ENCODE measurements at places on chromosomes 5 and 9.

DNA sequence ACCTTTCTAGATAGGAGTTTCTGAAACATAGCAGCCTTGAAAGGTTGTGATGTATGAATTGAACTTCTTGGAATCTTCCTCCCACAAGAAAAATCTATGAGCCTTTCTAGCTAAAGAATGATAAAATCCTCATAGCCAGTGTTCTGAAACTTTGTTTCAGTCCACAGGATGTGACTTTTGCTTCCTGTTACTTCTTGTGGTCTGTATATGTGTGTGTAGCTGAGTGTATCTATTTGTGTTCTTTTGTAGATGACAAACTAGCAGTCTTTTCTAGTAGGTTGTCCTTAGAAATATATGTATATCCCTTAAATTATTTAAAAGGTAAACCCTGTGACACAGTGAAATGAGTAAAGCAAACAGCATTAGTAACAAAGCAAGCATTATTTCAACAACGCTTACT, 188.8 kb downstream of the MRPS30 start:
- no peak for DNase-seq

DNA sequence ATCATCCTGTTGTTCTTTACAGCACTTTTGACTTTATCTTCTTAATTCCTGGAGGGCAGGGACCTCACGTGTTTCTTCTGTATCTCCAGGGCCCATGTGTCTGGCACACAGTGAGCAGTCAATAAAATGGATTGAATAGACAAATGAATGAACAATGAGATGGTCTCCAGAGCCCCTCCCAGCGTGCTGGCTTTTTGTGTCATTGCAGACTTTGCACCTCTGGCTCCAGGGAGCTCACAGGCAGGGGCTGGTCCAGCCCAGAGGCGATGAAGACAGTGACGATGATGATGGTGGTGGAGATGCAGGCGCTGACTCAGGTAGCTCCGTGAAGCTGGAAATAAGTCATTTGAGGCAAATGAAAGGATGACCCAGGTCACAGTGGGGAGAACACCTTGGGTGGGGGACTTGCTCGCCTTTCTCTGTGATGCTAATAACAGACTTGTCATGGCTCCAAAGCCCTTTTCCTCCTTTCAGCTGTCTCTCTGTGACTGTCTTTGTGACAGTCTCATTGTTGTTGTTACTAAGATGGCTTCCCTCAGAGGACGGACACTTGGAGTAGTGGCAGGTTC, 30.4 kb upstream of the FABP6 start:
- DNase-seq = no peak

GRCh38 chr9:75130621-75131230, 42.4 kb downstream of the OSTF1 start:
- no peak for DNase-seq

- DNase-seq = no peak
Observed at GRCh38 chr5:172878933-172879752, 45.1 kb downstream of the ERGIC1 start.

GRCh38 chr5:35066260-35066795, 18.6 kb upstream of the AGXT2 start:
- DNase-seq = no peak

DNA sequence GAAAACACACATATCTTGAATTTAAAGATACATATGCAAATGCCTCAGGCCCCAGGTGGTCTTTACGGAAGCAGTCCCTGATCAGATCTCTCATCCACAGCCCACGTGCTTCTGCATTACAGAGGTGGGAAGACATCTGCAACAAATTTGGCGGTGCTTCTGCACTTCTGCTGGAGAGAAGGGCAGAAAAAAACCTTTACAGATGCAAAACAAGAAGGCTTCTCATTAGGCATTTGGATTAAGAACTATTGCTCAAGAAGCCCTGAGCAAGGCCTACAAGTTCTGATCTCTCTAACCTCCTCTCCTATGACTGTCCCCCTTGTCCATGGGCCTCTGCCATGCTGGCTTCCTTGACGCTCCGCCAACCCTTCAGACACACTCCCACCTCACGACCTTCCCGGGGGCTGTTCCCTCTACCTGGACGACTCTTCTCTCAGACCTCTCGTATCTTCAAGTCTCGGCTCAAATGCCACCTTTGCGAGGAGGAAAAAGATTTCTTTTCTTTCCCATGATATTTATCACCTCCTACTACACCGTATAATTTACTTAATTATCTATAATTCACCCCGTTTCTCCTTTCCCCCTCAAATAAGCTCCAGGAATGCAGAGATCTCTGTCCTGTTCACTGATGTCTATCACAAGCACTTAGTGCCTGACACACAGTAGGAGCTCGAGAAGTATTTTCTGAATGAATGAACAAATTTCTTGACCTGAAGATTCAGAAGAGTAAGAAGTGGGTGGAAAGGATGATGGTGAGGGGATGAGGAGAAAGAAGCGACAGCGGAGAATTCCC, 1.1 kb downstream of the MTMR12 start:
- DNase-seq = no peak

GRCh38 chr5:169650701-169651331, 13.7 kb downstream of the DOCK2 start:
- no peak for DNase-seq

- no peak for DNase-seq
Observed at GRCh38 chr9:136093995-136094881, 851 bp downstream of the NACC2 start.

- no peak for DNase-seq
Observed at GRCh38 chr5:155103146-155103545, 89.6 kb downstream of the KIF4B start.

- no peak for DNase-seq
Observed at GRCh38 chr5:72325566-72326305, 5.6 kb downstream of the PTCD2 start.

- DNase-seq = no peak
Observed at GRCh38 chr9:135500071-135500524, 384 bp upstream of the MRPS2 start.

- DNase-seq = no peak
Observed at GRCh38 chr9:4592886-4593285, 69.2 kb upstream of the PLPP6 start.
